Chondrocyte (in vitro differentiated cells): ENCODE measurements at places on chromosomes 6 and 20. TPM values are rescaled to one million over a fixed set of nuclear protein-coding genes. Genes with fewer than 3 reads are reported as not detected.
A peak's percentile ranks its signal among the peaks of the same experiment; 100 is the strongest.

ARFGEF3 gene
- total RNA-seq = 1.1 to 2.7 TPM (median 2.7 TPM) in 3 replicates

SSTR4 gene
- total RNA-seq = 0.33 TPM in 1 of 3 replicates, not detected in the others

MRAP2 gene
- total RNA-seq = 17.6 to 47.0 TPM (median 19.5 TPM) in 3 replicates

FOXA2 gene
- not detected in 3 replicates for total RNA-seq

NKAIN2 gene
- total RNA-seq = 3.4 to 37.9 TPM (median 4.0 TPM) in 3 replicates

SLC22A2 gene
- not detected in 3 replicates for total RNA-seq

TINAG gene
- total RNA-seq = not detected in 3 replicates

- peaks cover 20% of the 10 kb centered on the region for H3K36me3 ChIP-seq
- no peak for DNase-seq
- H3K4me1 ChIP-seq = peaks cover 67% of the 10 kb centered on the region
- H3K4me3 ChIP-seq = no peak overlapping the region
- peak overlapping the region; percentile 68 for H3K27ac ChIP-seq
Observed at GRCh38 chr6:36913082-36913481, 27.3 kb downstream of the C6orf89 start.

GRCh38 chr6:112252571-112253497, 1.5 kb downstream of the LAMA4 start:
- H3K4me1 ChIP-seq = peaks cover 55% of the 10 kb centered on the region
- no peaks in the 10 kb centered on the region for H3K27me3 ChIP-seq
- H3K27ac ChIP-seq = peak overlapping the region; percentile 94
- no peak for DNase-seq
- H3K4me3 ChIP-seq = peak overlapping the region; percentile 96
- peaks cover 5% of the 10 kb centered on the region for H3K36me3 ChIP-seq

DNA sequence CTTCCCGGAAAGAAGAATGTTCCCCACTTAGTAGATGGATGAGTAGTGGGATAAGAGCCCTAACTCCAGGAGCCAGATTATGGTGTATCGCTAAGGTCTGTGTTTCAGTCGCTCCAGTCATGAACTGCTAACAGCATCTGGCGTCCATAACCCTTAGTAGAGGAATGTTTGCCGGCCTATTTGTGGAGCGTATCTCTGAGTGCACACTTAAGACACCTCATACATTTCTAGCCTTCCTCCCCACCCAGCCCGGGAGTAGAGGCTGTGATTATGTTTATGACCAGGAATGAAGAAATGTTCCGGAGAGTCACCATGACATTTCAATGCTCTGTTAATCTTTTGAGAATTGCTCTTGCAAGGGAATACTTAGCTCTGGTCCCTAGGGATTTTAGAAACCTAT, 251.1 kb upstream of the SOX4 start:
- H3K27me3 ChIP-seq = no peaks in the 10 kb centered on the region
- no peaks in the 10 kb centered on the region for H3K4me1 ChIP-seq
- no peaks in the 10 kb centered on the region for H3K36me3 ChIP-seq

GRCh38 chr6:81614292-81614691, 138.2 kb downstream of the TENT5A start:
- H3K27me3 ChIP-seq = no peaks in the 10 kb centered on the region
- H3K4me3 ChIP-seq = no peak overlapping the region
- H3K4me1 ChIP-seq = peaks cover 18% of the 10 kb centered on the region

DNA sequence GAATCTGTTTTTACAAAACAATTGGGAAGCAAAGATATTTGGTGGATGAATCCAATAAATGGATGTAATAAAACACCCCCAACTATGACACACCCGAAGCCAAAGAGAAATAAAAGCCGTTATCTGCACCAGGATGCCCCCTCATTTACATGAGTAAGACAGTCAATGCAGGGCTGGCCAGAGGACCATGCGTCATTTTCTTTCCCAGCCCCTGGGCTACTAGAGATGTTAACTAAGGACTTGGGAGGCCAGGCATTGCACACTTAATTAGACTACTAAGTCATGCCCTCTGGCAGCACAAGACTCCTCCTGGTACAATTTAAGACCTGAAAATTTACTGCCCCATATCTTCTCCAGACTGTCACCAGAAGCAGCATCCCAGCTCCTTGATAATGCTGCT, 3.2 kb downstream of the LEMD2 start:
- DNase-seq = no peak
- no peak overlapping the region for H3K27ac ChIP-seq
- H3K4me1 ChIP-seq = peaks cover 71% of the 10 kb centered on the region
- peaks cover 20% of the 10 kb centered on the region for H3K36me3 ChIP-seq
- H3K4me3 ChIP-seq = peak overlapping the region; percentile 2

DNA sequence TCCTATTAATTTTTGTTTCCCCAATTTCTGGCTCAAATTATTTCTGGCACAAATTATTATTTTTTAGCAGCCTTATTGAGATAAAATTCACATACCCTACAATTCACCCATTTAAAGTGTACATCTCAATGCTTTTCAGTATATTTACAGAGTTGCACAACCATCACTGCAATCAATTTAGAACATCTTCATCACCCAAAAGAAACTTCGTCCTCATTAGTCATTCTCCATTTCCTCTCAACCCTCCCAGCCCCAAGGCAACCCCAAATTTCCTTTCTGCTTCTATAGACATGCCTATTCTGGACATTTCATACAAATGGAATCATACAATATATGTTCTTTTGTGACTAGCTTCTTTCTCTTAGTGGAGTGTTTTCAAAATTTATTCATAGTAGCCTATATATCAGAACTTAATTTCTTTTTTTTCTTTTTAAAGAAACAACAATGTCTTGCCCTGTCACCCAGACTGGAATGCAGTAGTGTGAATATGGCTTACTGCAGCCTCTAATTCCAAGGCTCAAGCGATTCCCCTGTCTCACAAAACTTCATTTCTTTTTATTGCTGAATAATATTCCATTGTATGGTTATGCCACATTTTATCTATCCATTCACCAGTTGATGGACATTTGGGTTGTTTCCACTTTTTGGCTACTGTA, 84.5 kb downstream of the DNAH8 start:
- H3K36me3 ChIP-seq = peaks cover 2% of the 10 kb centered on the region
- H3K27ac ChIP-seq = no peak overlapping the region
- H3K27me3 ChIP-seq = peaks cover 12% of the 10 kb centered on the region
- DNase-seq = no peak
- H3K4me1 ChIP-seq = peaks cover 2% of the 10 kb centered on the region

DNA sequence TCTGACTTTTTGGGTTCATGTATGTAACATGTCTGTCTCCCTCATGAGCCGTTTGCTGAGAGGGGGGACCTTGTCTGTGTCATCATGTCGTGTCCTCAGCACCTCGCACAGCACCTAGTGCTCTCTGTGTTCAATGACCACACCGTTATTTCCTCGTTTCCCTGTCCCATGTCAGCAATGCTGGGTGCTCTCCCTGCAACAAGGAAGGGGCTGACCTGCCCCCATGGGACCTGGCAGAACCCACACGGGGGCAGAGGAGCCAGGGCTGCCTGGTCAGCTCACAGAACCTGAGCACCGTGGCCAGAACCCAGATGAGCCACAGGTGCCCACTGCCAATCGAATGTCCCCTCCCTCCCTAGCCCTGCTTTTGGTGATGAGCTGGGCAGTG, 7.3 kb downstream of the ADA start:
- H3K36me3 ChIP-seq = peaks cover 1% of the 10 kb centered on the region
- no peaks in the 10 kb centered on the region for H3K27me3 ChIP-seq

DNA sequence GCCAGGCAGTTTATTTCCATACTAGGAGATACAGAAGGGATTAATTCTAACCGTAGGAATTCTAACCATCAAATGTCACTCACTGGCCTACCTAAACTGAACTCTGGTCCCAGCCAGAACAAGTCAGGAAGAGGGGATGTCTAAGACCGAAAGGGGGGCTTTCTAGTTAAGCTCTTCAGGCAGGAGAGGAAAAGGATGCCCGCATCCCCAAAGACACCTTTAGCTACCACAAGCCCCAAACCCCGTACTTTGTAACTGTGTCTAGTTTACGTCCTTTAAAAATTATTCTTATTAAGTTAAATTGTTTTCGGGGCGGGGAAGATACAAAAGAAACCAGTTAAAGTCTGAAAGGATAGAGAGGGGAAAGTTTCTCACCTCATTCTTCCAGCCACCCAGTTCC, 1.2 kb upstream of the ZNF76 start:
- H3K36me3 ChIP-seq = no peaks in the 10 kb centered on the region
- peak overlapping the region; percentile 97 for H3K27ac ChIP-seq
- peak overlapping the region; percentile 95 for H3K4me3 ChIP-seq
- no peak for DNase-seq
- H3K27me3 ChIP-seq = no peaks in the 10 kb centered on the region

GRCh38 chr20:50919567-50919966, 11.7 kb downstream of the ADNP start:
- H3K36me3 ChIP-seq = no peaks in the 10 kb centered on the region
- no peak for DNase-seq
- H3K27ac ChIP-seq = peak overlapping the region; percentile 32
- H3K4me3 ChIP-seq = no peak overlapping the region
- no peaks in the 10 kb centered on the region for H3K27me3 ChIP-seq

DNA sequence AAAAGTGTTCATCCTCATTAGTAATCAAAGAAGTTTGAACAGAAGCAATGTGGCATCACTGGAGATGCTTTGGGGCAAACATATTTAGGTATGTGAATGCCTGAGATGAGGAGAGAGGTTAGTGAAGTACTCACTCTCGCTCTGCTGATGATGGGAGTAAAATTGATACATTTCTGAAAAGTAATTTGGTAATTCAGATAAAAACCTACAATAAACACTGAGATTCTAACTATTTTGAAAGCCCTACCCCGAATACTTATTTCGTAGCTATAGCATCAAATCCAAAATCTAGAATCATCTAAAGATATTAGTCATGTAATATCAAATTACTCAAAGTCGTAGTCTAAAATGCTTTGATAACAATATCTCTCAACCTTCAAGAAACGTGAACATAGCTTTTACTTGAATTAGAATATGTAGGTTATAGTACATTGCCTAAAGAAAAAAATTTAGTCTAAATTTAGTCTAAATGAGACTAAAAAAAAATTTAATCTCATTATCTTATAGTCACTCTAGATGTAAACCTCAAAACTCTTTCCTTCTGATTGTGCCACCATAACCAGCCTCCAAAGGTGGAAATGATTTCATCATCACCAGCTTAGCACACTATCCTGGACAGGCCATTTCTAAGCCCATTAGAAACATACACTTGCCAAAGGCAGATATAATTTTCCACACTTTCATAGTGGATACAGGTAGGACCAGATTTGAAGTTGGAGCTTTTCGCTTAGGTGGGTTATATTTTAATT, 232.5 kb upstream of the TAB2 start:
- no peaks in the 10 kb centered on the region for H3K27me3 ChIP-seq
- H3K36me3 ChIP-seq = no peaks in the 10 kb centered on the region
- DNase-seq = no peak
- H3K4me1 ChIP-seq = peaks cover 26% of the 10 kb centered on the region
- no peak overlapping the region for H3K27ac ChIP-seq

- H3K27ac ChIP-seq = no peak overlapping the region
- H3K4me1 ChIP-seq = peaks cover 7% of the 10 kb centered on the region
- no peaks in the 10 kb centered on the region for H3K27me3 ChIP-seq
- H3K4me3 ChIP-seq = no peak overlapping the region
Observed at GRCh38 chr6:69570106-69570505, 226.7 kb downstream of the LMBRD1 start.

GRCh38 chr20:59667131-59667530, 62.8 kb downstream of the PHACTR3 start:
- H3K27ac ChIP-seq = no peak overlapping the region
- H3K4me1 ChIP-seq = no peaks in the 10 kb centered on the region
- H3K27me3 ChIP-seq = peaks cover 14% of the 10 kb centered on the region
- no peak for DNase-seq
- H3K4me3 ChIP-seq = no peak overlapping the region

DNA sequence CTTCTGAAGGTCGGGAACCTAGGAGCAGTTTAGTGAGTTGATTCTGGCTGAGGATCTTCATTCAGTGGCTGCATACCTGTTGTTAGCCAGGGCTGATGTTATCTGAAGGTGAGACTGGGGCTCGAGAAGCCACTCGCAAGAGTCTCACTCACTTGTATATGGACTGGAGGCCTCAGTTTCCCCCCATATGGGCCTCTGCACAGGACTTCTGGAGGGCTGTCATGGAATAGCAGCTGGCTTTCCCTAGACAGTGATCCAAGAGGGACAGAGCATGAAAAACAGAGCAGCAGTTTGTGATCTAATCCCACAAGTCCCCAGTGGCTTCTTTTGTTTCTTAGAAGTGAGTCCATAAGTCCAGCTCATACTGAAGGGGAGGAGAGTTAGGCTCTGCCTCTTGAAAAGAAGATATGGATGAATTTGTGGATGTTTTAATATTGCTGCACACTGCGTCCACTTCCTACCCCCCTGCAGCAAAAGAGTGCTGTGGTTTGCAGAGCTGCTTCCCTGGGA, 623.4 kb downstream of the CDH26 start:
- no peaks in the 10 kb centered on the region for H3K36me3 ChIP-seq
- no peaks in the 10 kb centered on the region for H3K4me1 ChIP-seq
- H3K4me3 ChIP-seq = no peak overlapping the region

- H3K36me3 ChIP-seq = no peaks in the 10 kb centered on the region
- peak; percentile 40 for DNase-seq
- H3K27ac ChIP-seq = no peak overlapping the region
- peaks cover 26% of the 10 kb centered on the region for H3K27me3 ChIP-seq
Observed at GRCh38 chr20:24790746-24791283, 158.3 kb upstream of the CST7 start.

GRCh38 chr6:105550955-105551620, 148.2 kb upstream of the PREP start:
- H3K4me3 ChIP-seq = no peak overlapping the region
- H3K36me3 ChIP-seq = peaks cover 2% of the 10 kb centered on the region
- H3K4me1 ChIP-seq = no peaks in the 10 kb centered on the region
- no peak for DNase-seq
- peaks cover 5% of the 10 kb centered on the region for H3K27me3 ChIP-seq

DNA sequence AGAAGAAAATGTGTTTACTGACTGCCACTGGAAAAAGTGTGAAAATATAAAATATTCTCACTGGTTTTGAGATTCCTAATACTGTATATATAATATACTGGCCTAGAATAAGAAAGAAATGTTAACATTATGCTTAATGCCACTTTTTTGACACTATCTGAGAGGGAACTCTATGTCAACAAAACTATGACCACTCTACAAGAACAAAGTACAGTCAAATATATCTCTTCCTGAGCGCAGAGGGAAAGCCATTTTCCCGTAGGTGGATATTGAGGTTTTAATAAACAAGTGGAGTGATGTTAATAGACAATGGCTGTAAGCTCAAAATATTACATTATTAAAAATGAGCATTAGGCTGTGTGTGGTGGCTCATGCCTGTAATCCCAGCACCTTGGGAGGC, 24.9 kb downstream of the LYRM4 start:
- no peaks in the 10 kb centered on the region for H3K4me1 ChIP-seq
- no peak overlapping the region for H3K27ac ChIP-seq
- no peak for DNase-seq
- H3K27me3 ChIP-seq = no peaks in the 10 kb centered on the region
- no peak overlapping the region for H3K4me3 ChIP-seq

- peak overlapping the region; percentile 81 for H3K27ac ChIP-seq
- no peaks in the 10 kb centered on the region for H3K27me3 ChIP-seq
- DNase-seq = no peak
Observed at GRCh38 chr6:43076464-43077332, 584 bp downstream of the PTK7 start.

- no peak overlapping the region for H3K4me3 ChIP-seq
- no peak overlapping the region for H3K27ac ChIP-seq
- DNase-seq = no peak
- peaks cover 3% of the 10 kb centered on the region for H3K36me3 ChIP-seq
- H3K4me1 ChIP-seq = peaks cover 18% of the 10 kb centered on the region
Observed at GRCh38 chr6:148649454-148649963, 97.3 kb upstream of the UST start.
